Mesendoderm (in vitro differentiated cells): ENCODE measurements at places on chromosomes 11 and 22.

DNA sequence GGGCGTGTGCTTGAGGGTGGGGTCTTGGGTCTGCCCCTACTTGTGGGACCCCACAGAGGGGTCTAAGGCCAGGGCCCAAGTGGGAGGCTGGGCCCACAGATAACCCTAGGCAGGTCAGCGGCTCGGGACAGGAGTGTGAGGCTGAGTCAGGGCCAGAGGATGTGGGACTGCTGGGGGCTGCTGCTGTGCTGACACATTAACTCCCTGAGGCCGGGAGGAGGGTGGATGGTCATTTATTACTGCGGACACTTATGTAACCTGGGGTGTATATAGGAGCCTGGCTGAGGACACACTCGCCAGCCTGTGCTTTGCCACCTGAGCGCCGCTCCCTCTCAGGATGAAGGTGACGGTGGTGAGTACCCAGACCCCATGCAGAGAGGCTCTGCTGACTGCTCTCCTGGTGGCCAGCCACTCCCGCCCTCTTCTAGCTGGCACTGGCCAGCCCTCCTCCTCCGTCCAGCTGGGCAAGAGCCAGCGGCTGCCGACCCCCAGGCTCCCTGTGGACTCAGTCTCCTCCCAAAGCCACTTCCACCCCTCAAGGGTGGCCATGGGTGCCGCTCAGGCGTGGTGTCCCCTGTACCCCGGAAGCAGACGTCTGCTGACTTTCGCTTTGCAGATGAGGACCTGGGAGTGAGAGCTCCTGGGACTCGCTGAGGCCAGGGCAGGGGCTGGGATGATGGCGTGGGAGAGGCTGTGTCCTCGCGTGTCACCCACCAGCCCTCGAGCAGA is at the start of gene MIOX:
Gene MIOX (plus strand): TSS at position 299 of the 729 bp plus-strand sequence. CDS start 39 bp downstream, at position 338.
- no peak for DNase-seq

- no peak for DNase-seq
Measured at GRCh38 chr22:48665311-48665995, 1162.2 kb downstream of the BRD1 start.

DNA sequence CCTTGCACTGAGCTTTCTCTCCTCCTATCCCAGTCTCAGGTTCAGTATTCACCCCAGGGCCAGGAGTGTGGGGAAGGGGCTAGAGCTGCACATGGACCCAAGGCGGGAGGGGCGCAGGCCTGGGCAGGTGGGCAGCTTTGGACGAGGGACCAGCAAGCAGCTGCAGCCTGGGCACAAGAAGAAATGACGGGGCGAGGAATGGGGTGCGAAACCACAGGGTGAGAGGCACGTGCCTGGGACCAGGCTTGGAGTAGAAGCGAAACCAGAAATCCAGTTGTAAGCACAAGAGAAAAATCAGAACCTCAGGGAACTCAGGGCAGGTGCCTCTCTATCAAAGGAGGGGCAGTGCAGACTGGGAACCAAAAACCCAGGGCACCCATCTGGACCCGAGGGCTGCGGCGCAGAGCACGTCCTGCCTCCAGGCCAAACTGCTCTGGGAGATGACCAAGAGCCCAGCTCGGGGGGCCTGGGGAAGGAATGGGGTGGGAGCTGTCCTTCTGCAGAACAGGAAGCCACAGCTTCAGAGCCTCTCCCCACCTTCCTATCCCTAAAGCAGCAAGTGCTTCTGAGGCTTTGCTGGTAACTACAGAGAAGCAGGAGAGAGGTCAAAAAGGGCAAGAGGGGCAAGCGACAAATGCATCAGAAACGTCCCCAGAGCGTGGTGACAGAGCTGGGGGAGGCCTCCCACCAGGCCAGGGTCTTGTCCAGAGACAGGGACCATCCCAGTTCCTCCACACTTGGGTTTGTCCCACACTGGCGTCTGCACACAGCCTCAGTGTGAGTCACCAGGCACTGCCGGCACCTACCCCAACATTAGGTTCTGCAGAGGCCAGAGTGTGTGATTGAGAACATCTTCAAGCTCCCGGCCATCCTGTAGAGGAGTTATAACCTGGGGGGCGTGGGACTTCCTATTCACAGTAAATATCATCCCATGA is 18.3 kb upstream of the TMPRSS4 start:
- DNase-seq = no peak

GRCh38 chr11:94791216-94791889 is 23.2 kb downstream of the AMOTL1 start:
- no peak for DNase-seq

DNA sequence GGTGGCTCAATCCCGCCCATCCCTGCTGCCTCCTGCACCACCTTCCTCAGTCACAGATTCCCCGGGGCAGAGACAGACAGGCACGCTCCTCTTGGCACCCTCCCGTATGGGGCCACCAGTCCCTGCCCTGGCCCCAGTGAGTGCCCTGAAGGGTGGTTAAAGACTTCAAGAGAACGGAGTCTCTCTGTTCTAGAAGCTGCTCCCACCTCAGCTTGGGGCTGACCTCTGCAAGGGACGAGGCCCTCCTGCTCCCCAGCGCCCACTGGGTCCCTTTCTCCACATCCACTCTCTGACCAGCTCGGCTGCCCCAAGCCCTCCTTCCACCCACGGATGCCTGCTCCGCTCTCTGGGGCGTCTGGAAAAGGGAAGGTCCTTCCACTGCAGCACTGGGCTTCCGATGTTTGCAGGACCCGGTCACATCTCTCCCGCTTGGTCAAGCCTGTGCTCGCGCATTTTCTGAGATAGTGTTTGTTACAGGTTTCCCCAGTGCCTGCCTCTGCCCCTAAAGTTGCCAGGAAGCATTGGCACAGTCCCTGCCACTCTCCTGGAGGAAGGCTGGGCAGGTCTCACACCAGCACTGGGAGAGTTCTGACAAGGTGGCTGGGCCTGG is 1487.9 kb downstream of the TBC1D22A start:
- no peak for DNase-seq

DNA sequence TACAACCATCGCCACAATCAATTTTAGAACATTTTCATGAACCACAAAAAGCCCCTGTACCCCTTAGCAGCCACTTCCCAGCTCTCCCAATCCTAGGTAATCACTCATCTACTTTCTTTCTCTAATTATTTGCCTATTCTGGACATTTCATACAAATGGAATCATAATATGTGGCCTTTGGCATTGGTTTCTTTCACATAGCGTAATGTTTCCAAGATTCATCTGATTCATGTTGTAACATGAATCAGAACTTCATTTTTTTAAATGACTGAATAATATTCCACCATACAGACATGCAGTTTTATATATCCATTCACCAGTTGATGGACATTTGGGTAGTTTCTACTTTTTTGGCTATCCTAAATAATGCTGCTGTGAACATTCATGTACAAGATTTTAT is 56.2 kb upstream of the RCN1 start:
- no peak for DNase-seq

GRCh38 chr11:27926486-27926885 is 181.5 kb downstream of the KIF18A start:
- DNase-seq = no peak

DNA sequence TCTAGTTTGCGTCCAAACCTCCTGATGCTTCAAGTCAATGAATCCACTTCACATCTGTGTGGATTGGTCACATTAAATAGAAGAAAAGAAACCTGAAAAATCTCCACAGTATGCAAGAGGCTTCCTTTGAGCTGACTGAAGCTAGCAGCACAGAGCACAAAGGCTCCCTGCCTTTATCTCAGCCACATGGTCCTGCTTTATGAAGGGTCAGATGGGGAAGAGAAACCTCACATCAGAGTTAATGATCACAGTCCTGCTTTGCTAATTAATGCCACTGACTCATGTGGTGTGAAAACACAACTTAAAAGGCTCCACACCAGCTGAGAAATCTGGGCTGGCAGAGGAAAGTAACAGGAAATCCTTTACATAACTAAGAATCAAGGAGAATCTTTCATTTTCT is 1291.0 kb downstream of the LRRC4C start:
- DNase-seq = peak; percentile 41

DNA sequence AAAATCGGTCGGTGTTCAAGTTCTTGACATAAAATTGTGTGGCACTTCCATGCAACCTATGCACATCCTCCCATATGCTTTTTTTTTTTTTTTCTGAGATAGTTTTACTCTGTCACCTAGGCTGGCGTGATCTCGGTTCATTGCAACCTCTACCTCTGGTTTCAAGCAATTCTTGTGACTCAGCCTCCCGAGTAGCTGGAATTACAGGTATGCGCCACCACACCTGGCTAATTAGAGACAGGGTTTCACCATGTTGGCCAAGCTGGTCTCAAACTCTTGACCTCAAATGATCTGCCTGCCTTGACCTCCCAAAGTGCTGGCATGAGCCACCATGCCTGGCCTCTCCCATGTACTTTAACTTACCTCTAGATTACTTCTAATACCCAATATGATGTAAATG is 15.0 kb downstream of the GLB1L3 start:
- DNase-seq = no peak

DNA sequence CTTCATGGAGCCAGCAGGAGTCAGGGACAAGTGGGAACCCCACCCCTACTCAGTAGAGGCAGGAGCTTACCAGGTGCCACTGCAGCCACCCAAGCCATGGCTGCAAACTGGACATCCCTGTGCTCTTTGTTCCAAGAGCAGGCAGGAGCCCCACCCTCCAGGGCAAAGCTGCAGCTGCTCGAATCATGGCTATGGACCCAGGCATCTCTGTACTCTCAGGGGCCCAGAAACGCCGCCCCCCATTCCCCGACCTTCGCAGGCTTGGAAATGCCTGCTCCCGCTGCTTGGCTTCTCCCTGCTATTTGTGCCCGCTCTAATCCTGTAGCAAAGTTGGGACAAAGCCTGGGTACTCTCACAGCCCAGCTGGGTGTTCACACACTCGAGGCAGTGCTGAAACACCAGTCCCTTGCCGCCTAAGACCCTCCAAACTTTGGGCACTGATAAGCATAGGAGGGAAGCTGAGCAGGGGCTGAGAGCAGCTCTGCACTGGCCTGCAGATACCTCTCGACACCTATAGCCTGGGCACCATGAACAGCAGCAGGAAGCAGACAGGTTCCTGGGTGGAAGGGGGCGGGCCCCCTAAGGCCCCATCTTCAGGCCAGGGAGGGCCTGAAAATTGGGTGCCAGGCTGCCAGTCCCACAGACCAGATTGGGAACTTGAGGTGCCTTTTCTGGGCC is 402.4 kb downstream of the LRRC4C start:
- DNase-seq = no peak

- no peak for DNase-seq
Measured at GRCh38 chr11:35253237-35253636, 114.3 kb downstream of the CD44 start.

DNA sequence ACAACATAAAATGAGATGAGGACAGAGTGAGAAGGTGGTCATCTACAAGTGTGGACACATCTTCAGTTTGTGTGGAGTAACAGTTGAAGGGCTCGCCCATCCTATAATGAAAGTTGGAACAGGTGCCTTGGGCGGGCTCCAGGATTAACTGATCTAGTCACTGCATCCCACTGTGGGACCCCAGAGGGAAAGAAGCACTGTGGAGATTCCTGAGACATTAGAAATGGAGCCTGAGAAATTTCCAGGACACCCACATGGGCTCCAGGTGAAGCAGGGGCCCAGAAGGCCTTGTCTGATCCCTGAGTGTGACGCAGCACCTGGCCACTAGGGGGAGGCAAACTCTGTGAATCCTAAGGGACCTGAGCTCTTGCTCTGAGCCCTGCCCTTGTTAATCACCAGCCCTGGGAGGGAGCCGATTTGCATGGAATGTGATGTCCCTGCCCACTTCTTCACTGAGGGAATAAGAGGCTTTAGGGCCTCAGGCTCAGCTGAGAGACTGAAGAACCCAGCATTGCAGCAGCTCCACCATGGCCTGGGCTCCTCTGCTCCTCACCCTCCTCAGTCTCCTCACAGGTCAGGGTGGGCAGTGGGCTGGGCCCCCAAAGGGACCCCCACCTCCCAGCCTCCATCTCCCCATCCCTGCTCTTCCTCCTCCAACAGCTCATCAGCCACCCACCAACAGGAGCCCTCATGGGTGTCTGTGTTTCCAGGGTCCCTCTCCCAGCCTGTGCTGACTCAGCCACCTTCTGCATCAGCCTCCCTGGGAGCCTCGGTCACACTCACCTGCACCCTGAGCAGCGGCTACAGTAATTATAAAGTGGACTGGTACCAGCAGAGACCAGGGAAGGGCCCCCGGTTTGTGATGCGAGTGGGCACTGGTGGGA is 98.4 kb downstream of the VPREB1 start:
- peak; percentile 95 for DNase-seq

GRCh38 chr11:100790073-100790472 is 103.0 kb downstream of the ARHGAP42 start:
- DNase-seq = no peak

- no peak for DNase-seq
Measured at GRCh38 chr11:85699957-85700741, 14.2 kb upstream of the CCDC89 start.

DNA sequence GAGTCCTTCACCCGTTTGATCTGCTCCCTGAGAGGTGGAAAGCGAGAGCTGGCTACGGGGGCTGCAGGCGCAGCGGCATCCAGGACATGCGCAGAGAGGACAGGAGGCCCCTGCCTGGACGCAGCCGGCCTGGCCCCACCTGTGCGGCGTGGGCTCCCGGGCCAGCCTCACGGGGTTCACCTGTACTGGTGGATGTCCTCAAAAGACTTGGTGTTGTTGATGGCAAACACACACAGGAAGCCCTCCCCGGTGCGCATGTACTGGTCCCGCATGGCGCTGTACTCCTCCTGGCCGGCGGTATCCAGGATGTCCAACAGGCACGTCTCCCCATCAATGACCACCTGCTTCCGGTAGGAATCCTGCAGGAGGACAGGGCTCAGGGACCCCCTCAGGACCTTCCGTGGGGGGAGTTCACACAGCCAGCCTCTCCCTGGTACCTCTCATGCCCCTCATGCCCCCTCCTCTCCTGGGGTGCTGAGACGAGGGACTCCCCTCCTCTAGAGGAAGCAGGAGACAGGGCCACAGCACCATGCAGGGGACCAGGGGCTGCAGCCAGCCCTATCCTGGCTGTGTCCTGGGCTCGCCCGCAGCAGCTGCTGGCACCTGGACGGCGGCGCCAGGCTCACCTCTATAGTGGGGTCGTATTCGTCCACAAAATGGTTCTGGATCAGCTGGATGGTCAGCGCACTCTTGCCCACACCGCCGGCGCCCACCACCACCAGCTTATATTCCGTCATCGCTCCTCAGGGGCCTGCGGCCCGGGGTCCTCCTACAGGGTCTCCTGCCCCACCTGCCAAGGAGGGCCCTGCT is 1.6 kb downstream of the HRAS start:
- no peak for DNase-seq

- DNase-seq = no peak
Measured at GRCh38 chr11:65922565-65922964, 3.3 kb downstream of the DRAP1 start.

- DNase-seq = no peak
Measured at GRCh38 chr11:40027720-40028119, 1431.7 kb downstream of the LRRC4C start.

GRCh38 chr11:116366980-116367645 is 405.7 kb downstream of the BUD13 start:
- peak; percentile 96 for DNase-seq
